ENCODE measurements at places on chromosomes 2 and 18. TPM values are rescaled to one million over a fixed set of nuclear protein-coding genes. Genes with fewer than 3 reads are reported as not detected.

DNA sequence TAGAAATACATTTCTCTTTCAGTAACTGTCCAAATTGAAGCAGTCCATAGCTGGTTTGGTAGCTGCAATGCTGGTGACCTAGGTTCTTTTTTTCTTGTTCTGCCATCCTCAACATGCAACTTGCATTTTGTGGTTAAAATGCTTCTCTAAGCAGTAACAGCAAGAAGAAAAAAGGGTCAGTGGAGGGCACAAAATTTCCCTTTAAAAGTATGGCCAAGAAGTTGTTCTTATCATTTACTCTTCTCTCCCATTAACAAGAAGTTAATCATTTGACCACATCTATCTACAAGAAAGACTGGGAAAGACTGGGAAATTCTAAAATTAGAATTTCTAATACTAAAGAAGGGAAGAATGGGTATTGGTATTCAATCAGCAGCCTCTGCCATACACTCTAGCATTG, 569.9 kb downstream of the CPS1 start:
- no peak overlapping the region for H3K27ac ChIP-seq
- H3K4me1 ChIP-seq: no peaks in the 10 kb centered on the region
- no peaks in the 10 kb centered on the region for H3K36me3 ChIP-seq
- DNase-seq: no peak
- H3K27me3 ChIP-seq: no peaks in the 10 kb centered on the region
- H3K4me3 ChIP-seq: no peak overlapping the region

The FZD7 gene
- total RNA-seq: 1.4 TPM

GRCh38 chr2:167784084-167784425, 463.3 kb downstream of the STK39 start:
- no peak overlapping the region for H3K27ac ChIP-seq
- no peaks in the 10 kb centered on the region for H3K36me3 ChIP-seq
- no peaks in the 10 kb centered on the region for H3K27me3 ChIP-seq

DNA sequence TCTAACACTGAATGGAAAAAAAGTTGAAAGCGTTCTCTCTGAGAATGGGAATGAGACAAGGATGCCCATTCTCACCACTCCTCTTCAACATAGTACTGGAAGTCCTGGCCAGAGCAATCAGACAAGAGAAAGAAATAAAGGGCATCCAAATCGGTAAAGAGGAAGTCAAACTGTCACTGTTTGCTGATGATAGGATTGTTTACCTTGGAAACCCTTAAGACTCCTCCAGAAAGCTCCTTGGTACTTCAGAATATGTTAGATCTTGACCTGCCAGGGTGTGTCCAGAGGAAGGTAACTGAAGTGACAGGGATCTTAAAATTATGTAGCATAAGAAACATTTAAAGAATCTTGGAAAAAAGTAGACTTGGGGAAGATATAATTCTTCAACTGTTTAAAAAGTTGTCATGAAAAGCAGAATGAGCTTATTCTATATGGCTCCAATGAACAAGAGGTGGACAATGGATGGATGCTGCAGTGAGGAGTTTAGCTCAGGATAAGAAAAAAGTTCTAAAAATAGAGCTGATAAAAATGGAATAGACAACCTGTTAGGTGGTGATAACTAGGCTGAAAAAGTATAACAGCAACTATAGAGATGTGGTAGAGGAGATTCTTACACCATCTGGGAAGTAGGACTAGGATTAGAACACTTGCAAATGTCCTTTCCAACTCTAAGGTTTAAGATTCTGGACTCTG, 16.8 kb upstream of the SULT1C4 start:
- no peak overlapping the region for H3K27ac ChIP-seq
- H3K36me3 ChIP-seq: no peaks in the 10 kb centered on the region
- no peaks in the 10 kb centered on the region for H3K4me1 ChIP-seq

The PJVK gene
- total RNA-seq: 1.4 TPM

GRCh38 chr2:145114726-145115125, 594.8 kb upstream of the ZEB2 start:
- no peak for DNase-seq
- no peak overlapping the region for H3K4me3 ChIP-seq
- no peaks in the 10 kb centered on the region for H3K27me3 ChIP-seq
- H3K36me3 ChIP-seq: no peaks in the 10 kb centered on the region

DNA sequence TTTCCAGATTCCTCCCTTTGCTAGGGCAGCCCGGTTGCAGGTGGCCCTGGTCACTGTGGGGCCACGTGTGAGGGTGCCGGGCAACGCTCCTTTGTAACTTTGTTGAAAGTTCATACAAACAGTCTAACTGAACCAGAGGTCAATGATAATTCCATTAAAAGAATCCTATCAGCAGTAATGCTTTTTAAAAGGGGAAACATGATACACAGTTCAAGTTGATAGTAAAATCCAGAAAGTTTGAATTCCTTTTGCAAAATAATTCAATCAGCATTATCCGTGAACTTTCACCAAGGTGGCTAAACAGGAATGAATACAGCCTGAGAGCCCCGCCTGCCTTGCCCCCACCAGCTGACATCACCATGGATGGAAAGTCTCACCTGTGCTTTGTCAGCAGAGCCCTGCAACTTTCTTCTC, 166.2 kb downstream of the ACKR3 start:
- no peak overlapping the region for H3K4me3 ChIP-seq
- no peaks in the 10 kb centered on the region for H3K27me3 ChIP-seq
- no peaks in the 10 kb centered on the region for H3K36me3 ChIP-seq
- peak; percentile 73 for DNase-seq
- peak overlapping the region; percentile 87 for H3K27ac ChIP-seq
- peaks cover 28% of the 10 kb centered on the region for H3K4me1 ChIP-seq

The RAB17 gene
- 106 TPM for total RNA-seq

GRCh38 chr2:9378433-9379390, 44.6 kb downstream of the ITGB1BP1 start:
- no peak for DNase-seq
- no peak overlapping the region for H3K27ac ChIP-seq
- H3K27me3 ChIP-seq: no peaks in the 10 kb centered on the region

DNA sequence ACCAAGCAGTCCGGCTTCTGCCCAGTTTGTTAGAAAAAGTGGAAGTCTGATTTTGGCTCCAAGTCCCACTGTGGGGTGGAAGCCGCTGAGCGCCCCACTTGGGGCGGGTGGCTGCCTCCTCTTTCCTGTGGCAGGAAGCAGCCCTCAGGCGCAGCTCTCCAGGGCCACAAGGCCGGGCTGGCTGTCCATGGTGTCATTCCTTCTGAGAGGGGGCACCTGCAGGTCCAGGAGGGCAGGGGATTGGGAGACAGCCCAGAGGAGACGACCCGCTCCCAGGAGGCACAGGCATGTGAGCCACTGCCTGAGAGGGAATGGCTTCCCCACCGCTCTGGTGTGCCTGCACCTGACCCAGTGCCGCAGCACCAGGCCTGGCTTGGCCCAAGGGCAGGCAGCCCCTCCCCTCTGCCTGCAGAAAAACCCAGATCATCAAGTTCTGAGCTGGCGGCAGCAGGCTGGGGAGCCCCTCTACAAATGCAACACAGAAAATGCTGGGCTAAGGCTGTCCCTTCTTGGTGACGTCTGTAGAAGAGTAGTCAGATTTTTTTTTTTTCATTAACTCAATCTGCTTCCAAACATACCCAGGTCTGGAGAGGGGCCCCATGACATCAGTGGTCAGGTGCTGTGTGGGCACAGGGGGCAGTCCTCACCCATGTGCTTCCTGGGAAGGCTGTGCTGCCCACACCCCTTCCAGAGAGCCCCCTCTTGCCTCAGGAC, 38.4 kb downstream of the HS6ST1 start:
- H3K27me3 ChIP-seq: no peaks in the 10 kb centered on the region
- H3K36me3 ChIP-seq: no peaks in the 10 kb centered on the region
- H3K27ac ChIP-seq: no peak overlapping the region
- peak; percentile 40 for DNase-seq
- H3K4me1 ChIP-seq: peaks cover 8% of the 10 kb centered on the region

- no peak overlapping the region for H3K4me3 ChIP-seq
- no peaks in the 10 kb centered on the region for H3K27me3 ChIP-seq
- no peak for DNase-seq
- H3K36me3 ChIP-seq: no peaks in the 10 kb centered on the region
Observed at GRCh38 chr2:239945751-239946561, 79.2 kb downstream of the NDUFA10 start.

The PPM1B gene
- 24.0 TPM for total RNA-seq

GRCh38 chr2:217794133-217794986, 208.4 kb downstream of the TNS1 start:
- H3K4me1 ChIP-seq: no peaks in the 10 kb centered on the region
- no peaks in the 10 kb centered on the region for H3K27me3 ChIP-seq
- DNase-seq: no peak
- H3K36me3 ChIP-seq: no peaks in the 10 kb centered on the region

DNA sequence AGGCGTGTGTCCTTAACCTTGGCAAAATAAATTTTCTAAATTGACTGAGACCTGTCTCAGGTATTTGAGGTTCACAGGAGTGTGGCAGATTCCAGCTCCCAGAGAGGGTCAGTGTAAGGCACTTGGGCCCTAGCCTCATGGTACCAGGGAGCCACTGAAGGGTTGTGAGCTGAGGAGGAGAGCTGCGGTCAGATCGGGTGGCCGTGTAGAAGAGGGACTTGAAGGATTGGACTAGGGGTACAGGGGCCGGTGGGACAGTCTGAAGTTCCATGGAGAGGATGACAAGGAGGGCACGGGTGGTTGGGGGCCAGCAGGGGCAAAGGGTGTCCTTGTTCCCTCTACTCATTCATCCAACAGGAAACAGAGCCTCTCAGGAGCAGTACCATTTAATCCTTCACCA, 327.0 kb upstream of the HS6ST1 start:
- H3K4me1 ChIP-seq: no peaks in the 10 kb centered on the region
- no peaks in the 10 kb centered on the region for H3K27me3 ChIP-seq

- no peak overlapping the region for H3K4me3 ChIP-seq
- no peak for DNase-seq
- no peaks in the 10 kb centered on the region for H3K27me3 ChIP-seq
- no peaks in the 10 kb centered on the region for H3K4me1 ChIP-seq
Observed at GRCh38 chr2:167504061-167504460, 615.8 kb downstream of the XIRP2 start.

The RBM44 gene
- 0.92 TPM for total RNA-seq

GRCh38 chr2:230893338-230893737, 28.6 kb downstream of the ITM2C start:
- no peak overlapping the region for H3K4me3 ChIP-seq
- no peaks in the 10 kb centered on the region for H3K36me3 ChIP-seq
- no peaks in the 10 kb centered on the region for H3K4me1 ChIP-seq
- no peaks in the 10 kb centered on the region for H3K27me3 ChIP-seq
- no peak for DNase-seq

The DYTN gene
- total RNA-seq: not detected

DNA sequence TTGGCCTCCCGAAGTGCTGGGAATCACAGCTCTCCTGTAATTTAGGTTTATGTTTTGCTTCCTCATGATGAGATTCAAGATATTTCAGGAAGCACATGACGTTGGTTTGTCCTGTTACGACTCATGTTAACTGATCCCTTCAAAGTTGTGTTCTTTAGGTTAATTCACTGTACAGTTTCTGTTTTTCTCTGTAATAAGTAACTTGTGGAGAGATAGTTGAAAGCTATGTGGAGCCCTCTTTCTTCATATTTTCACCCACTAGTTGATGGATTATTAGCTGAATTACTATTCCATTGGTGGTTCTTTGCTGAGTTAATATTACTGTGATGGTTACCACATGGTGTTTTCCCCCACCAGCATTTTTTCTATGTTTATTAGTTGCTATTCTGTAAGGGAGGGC, 18.3 kb upstream of the CHCHD5 start:
- H3K4me1 ChIP-seq: no peaks in the 10 kb centered on the region
- no peaks in the 10 kb centered on the region for H3K36me3 ChIP-seq
- no peak overlapping the region for H3K4me3 ChIP-seq
- no peak for DNase-seq
- no peaks in the 10 kb centered on the region for H3K27me3 ChIP-seq

DNA sequence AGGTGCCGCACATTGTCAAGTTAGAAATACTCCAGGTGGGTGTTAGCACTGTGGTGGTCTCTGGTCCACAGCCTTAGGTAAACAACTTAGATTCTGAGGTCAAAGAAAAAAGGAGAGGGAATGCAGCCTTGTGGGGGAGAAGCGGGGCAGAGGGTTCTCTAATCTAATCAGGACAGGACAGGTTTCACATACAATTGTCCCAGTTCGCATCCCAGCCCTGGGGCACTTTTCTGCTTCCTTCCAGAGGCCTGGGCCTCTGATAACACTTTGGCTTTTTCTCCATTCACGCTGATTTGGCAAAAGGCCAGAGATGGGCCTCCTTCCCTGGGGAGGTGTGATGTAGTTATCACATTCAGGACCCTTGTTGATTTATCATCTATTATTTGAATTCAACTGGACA, 32.5 kb downstream of the SLC1A4 start:
- H3K36me3 ChIP-seq: peaks cover 12% of the 10 kb centered on the region
- no peaks in the 10 kb centered on the region for H3K4me1 ChIP-seq
- H3K27ac ChIP-seq: no peak overlapping the region
- no peaks in the 10 kb centered on the region for H3K27me3 ChIP-seq
- H3K4me3 ChIP-seq: no peak overlapping the region

DNA sequence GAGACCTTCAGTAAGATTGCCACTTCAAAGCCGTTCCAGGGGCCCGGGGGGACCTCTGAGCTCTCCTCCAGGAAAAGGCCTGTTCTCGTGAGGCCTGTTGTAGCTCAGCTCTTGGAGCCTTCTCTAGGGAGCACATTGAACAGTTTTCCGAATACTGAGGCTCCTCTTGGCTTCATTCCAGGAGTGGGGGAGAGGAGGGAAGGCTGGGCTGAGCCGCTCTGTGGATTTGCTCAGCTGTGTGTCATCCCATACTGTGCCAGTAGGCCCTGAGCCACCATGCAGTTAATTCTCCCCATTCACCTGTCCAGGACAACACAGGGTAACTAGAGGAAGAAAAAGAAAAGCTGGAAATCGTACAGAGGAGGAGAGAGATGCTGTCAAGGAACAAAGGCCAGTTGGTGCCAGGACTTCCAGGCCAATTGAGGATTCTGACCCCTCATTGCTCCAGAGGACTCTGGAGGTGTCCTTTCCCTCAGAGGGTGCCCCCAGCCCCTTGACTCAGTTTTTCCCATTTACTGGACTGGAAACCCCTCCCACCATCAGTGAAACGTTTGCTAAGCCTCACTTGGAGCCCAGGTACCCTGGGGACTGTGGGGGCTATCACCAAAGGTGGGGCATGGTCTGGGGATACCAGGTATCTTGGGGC, 41.4 kb downstream of the HS1BP3 start:
- no peaks in the 10 kb centered on the region for H3K36me3 ChIP-seq
- H3K4me1 ChIP-seq: no peaks in the 10 kb centered on the region
- H3K27ac ChIP-seq: no peak overlapping the region
- DNase-seq: peak; percentile 19

- no peak for DNase-seq
- H3K27ac ChIP-seq: no peak overlapping the region
- H3K4me3 ChIP-seq: no peak overlapping the region
- no peaks in the 10 kb centered on the region for H3K4me1 ChIP-seq
- H3K27me3 ChIP-seq: no peaks in the 10 kb centered on the region
Observed at GRCh38 chr2:230640540-230641011, 72.1 kb upstream of the CAB39 start.

Data from right lobe of liver (tissue), 6 donors.